GDM1 (cell line): ENCODE measurements at places on chromosomes 7 and 10.
A peak's percentile ranks its signal among the peaks of the same experiment; 100 is the strongest.

GRCh38 chr10:93496322-93497041, at the start of gene CEP55:
CEP55 (plus strand) TSS chr10:93496612; CDS start chr10:93500052, 3,440 bp downstream.
- DNase-seq = peak; percentile 92

GRCh38 chr10:35184527-35185171, 58.0 kb downstream of the CREM start:
- DNase-seq = no peak

DNA sequence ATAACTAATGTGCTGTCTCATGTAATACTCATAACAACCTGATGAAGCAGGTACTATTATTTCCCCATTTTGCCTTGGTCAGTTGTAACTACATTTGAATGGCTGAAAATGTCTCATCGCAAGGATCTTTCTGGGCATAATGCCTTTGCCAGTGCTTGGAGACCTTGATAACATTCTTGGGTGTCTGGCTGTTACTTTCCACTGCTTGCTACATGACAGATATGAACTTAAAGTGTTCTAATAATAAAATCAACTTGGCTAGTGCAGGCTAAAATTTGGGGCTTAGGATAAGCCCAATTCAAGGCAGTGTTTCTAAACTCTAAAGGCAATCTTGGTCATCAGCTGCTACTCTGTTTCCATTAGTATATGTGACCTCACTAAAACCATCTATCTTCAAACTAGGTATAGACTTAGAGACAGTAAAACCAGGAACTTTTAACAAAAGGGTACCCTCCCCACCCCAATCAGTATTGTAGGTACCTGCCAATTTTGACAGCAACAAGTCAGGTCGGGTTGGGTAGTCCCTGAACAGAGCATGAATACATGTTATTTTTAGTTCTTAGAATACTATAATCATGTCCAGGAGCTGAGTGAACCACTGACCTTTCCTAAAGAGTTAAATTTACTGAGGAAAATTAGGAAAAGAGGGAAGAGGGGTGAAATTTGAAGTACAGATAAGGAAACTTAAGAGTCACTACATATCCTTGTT, 68.2 kb upstream of the AHR start:
- no peak for DNase-seq

DNA sequence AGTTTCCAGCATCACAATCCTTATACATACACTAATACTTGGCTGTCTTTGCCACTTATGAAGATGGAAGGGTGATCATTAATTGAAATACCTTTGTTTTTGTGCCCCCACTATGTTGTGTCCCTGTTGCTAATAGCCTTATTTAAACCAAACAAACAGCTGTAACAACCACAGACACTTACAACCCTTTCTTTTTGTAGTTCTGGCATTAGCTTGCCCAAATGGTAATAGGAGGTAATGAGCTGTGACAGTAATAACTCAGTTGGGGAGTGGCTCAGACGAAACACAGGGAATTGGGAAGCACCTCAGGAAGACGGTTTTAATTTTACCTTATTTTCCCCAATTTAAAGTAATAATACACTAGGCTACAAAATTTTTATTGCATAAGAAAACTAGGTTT, 83.4 kb downstream of the MDFIC start:
- DNase-seq = no peak

- DNase-seq = no peak
These were observed 387.7 kb upstream of the PFKP start for GRCh38 chr10:2679646-2680045.

- DNase-seq = no peak
These were observed 882.6 kb downstream of the GRM8 start for GRCh38 chr7:126370038-126370668.

DNA sequence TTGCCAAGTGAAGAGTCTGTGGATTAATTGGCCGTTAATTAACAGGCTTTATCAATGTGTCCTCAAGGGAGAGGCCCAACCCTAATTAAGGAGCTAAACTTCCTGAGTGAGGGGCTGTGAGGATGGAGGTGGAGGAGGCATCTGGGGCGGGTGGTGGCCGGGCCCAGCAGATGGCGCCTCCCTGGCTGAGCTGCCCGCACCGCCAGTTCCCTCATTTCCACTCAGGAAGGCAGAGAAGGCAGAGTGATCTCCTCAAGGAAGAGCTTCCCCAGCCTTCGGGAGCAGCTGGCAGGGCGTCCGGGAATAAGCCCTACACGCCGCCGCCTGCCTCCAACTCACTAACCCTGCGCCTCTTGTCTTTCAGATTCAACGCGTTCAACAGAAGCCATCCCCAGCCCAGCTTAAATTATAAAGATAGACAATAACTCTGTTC, 112.2 kb downstream of the CYTH3 start:
- no peak for DNase-seq
